ENCODE measurements at places on chromosomes 3 and 15.

DNA sequence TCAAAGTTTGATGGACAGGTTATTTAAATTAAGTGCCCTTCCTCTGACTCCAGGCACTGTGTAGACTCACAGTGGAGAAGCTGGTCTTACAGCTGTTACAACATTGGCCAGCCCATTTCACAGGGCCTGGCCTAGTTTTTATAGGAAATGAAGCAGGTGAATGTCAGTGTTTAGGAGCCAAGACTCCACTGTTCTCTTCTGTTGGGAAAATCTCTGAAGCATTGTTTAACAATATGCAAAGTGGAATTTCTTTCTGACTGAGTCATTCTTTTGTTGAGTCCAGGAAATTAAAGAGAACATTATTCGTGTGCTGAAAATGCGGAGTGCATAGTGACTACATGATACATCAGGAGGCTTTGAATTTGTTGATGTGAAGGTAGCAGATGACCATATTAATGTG lies 64.7 kb downstream of the ARRDC4 start:
- DNase-seq = no peak

GRCh38 chr15:87357637-87358313 lies 898.8 kb downstream of the NTRK3 start:
- no peak for DNase-seq

DNA sequence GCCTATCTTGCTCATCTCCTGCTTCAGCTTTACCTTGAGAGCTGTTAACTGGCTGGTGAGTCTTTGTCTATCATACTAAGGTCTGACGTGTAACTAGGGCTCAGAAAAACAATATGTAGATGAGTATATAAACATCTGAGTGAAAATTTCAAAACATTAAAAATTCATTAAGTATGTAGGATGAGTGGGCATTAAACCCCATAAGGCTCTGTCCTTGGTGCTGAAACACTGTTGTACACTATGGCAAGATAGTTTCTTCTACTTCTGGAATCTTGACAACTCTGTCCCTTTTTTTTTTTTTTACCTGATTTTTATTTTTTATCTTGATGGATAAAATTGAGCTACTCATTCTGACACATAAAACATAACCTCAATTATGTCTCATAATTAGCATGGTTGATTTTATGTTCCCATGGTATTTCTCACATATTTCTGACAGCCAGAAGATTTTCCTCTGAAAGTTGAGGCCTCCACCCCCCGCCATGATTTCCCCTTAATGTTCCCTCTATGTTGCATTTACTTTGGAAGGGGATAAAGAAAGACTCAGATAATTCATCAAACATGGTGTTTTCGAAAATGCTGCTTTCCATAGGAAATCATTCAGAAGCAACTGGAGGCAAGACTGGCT lies 54.3 kb downstream of the DGKG start:
- DNase-seq = no peak

- DNase-seq = no peak
These were observed 22.0 kb downstream of the SLC4A7 start for GRCh38 chr3:27462228-27462627.

- no peak for DNase-seq
These were observed 35.8 kb upstream of the LRRFIP2 start for GRCh38 chr3:37210230-37210629.

DNA sequence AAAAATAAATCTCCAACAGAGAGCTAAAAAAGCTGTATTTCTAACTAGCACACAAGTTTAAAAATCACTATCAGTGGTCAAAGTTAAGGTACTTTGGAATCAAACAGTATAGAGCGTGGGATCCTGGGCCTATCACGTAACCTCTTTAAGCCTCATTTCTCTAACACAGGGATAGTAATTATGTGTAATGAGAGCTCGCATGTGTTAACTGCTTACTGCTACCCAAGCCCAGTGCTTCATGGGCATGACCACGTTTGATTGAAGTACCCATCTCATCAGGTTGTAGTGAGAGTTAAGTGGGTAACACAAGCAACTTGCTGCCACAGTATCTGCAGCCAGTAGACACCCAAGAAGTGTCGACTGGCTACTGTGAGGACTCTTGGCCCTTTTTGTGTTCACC lies 28.2 kb upstream of the NOX5 start:
- DNase-seq = no peak

- no peak for DNase-seq
These were observed 408.4 kb downstream of the AGBL1 start for GRCh38 chr15:86488046-86488445.

GRCh38 chr3:65030847-65031463 lies 343.2 kb upstream of the ADAMTS9 start:
- DNase-seq = no peak

DNA sequence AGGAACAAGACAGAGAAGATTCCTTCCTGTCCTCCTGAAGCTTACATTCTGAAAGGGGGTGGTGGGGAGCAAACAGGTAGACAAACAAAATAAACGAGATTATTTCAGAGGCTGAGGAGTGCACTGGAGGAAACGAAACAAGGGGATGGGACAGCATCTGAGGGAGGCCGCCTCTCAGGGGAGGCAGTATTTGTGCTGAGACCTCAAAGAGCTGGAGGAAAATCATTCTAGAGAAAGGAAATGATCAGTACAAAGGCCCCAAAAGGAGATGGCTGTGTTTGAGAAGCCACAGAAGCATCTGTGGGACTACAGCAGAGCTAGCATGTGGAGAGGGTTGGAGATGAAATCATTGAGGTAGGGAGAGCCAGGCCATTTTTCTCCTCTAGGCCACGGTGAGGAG lies 55.1 kb downstream of the DCLK3 start:
- no peak for DNase-seq

- peak; percentile 57 for DNase-seq
These were observed 1.2 kb downstream of the CHST2 start for GRCh38 chr3:143120716-143121240.

Measured in activated naive CD4-positive, alpha-beta T cell treated with anti-CD3 and anti-CD28 coated beads, Interleukin-2, amount 50 U/mL, for 16 hours (primary cell).